Iris pigment epithelial cell (primary cell): ENCODE measurements at places on chromosomes 6 and 20.
A peak's percentile ranks its signal among the peaks of the same experiment; 100 is the strongest.

DNA sequence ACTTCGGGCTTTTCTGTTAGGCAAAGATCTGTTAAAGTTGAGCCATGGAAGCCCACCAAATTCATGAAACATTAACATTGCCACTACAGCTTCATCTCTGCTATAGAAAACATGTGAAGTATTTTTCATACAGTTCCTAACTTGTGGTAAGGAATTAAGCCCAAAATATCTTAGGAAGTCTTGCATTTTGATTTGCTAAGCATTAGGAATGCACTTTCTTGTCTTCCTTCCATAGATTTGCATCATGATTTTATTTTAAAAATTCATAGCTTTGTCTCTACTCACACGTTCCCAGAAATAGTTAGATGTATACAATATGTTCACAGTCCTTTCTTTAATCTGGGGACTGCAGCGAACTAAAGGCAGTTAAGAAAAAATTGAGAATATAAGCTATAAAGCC is 325.6 kb downstream of the CENPW start:
- no peak for DNase-seq

- DNase-seq = no peak
These were observed 155.5 kb downstream of the LINC00237 start for GRCh38 chr20:20950620-20951019.

DNA sequence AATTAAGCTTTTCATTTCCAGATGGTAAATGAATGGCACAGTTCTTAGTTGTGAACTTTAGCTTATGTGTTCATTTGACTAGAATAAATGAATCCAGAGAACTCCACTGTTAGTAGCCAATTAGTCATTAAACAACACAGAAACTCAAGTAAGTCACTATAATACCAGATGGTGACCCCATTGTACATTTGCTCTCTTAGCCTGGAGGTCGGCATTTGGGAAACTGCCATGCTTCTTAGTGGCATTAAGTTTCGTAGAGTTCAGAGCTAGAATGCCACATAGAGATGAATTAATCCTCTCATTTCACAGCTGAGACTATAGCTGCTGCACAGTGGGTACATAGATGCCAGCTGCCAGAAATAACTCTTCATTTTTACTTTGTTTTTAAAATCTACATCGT is 10.8 kb upstream of the DTNBP1 start:
- DNase-seq = no peak

GRCh38 chr6:169583886-169584541 is 117.8 kb downstream of the WDR27 start:
- DNase-seq = no peak

DNA sequence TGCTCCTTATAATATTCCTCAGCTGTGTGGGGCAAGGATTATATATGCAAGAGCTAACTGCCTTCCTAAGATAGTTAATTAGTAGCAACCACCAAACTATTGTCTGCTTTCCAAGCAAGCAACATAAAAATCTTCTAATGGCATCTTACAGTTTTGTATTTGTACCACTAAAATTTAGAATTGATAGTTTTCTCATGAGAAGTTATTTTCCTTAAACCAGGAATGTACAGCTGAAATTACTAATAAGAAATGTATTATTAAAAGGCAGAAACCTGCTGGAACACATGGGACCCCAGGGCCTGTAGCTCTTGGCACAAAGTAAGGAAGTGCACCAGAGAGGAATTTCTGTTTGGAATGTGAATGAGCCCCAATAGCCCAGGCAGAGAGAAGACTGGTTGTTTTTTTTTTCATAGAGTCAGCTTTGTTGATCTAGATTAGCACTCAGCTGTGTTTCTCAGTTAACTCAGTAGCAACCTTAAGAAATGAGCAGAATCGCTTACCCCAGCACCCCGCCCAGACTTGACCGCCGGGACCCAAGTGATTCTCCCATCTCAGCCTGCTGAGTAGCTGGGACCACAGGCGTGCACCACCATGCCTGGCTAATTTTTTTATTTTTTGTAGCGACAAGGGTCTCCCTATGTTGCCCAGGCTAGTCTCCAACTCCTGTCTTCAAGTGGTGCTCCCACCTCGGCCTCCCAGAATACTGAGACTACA is 2.6 kb downstream of the MGME1 start:
- DNase-seq = peak; percentile 81

DNA sequence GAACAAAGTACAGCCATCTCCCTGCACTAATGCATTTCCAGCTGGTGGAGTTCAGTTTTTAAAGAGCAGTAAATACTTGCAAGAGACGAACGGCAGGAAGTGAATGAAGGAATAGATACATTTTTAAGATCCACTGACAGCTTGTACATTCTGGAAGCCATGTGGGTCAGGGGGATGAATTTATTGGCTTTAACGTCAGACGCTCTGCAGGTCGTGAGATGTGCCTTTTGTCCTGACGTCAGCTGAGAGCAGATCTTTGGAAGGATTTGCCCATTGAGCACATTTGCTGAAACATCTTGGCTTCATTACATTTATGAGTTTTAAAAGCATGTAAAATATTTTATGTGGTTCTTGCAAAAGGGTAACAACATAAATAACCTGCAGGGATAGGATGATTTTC is 29.5 kb upstream of the SALL4 start:
- DNase-seq = peak; percentile 19

- no peak for DNase-seq
These were observed 17.3 kb downstream of the NCOA7 start for GRCh38 chr6:125808060-125808459.

GRCh38 chr6:46170357-46171289 is at the start of gene ENPP5:
Gene ENPP5 (minus strand): TSS chr6:46170980. CDS start chr6:46168262, 2,718 bp downstream.
- peak; percentile 9 for DNase-seq

GRCh38 chr6:7410851-7411250 is 21.2 kb downstream of the RIOK1 start:
- no peak for DNase-seq

DNA sequence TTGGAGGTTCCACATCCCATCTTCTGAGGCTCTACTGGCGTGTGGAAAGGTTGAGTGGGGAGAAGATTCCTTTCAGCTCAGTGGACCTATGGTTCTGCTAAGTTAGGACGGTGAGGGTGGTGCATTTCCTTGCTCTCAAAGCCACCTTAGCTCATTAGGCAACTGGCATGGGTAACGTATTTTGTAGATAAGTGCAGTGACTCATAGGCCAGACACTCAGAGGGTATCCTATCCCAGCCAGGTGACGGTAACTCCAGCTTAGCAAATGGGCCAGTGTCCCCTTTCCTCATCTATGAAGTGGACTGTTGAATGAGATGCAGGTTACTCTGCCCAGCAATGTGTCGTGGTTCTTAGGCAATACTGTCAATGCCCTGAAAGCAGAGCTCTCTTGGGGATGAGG is 3.7 kb downstream of the RPS6KA2 start:
- DNase-seq = peak; percentile 54

GRCh38 chr6:143149771-143150170 is 89.1 kb downstream of the AIG1 start:
- DNase-seq = no peak
